ENCODE measurements at places on chromosomes 6 and 20.

GRCh38 chr20:51434580-51435247 lies 107.8 kb downstream of the NFATC2 start:
- no peak for DNase-seq

DNA sequence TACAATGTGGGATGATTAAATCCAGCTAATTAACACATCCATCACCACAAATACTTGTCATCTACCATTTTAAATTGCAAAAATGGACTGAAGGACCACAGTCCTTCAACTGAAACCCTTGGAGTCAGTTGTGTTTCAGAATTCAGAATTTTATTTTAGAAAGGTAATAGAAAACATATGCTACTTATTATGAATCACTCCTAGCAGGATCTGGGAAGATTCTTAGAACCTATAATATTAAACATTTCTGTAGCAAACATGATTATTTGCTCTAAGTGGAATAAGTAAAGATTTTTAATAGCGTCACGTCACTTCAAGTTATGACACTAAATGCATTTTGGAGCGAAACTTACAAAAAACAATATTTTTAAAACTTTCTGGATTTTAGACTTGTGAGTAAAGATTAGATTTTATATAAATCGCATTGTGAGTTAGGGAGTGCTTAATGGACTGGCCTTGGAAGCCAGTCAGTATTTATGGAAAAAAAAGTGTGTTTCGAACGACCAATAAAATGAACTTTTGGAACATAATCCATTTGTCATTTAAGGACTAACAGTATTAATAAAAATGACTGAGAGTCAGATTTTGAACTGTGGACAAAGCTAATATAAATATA lies 71.8 kb upstream of the PHACTR2 start:
- no peak for DNase-seq

DNA sequence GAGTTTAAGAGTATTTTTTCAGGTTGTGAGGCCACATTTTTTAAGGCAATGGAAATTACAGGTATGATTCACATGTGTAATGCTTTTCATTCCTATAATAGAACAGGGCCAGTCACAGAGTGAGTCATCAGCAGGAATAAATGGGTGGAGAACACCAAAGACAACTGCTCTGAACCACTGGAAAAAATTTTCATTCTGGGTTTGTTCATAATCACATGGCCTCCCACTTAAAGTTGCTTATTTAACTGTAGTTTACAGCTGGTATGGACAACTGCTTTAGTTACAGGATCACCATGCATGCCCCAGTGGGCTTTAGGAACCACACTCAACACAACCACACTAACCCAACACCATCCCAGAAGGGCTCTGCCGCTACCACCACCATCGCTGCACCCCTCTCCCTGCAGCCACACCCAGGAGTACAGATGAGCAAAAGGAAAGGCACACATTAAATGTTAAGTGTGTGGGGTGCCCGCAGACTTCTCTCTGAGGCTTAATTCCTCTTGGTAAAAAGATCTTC lies 107.0 kb upstream of the DST start:
- DNase-seq: no peak

DNA sequence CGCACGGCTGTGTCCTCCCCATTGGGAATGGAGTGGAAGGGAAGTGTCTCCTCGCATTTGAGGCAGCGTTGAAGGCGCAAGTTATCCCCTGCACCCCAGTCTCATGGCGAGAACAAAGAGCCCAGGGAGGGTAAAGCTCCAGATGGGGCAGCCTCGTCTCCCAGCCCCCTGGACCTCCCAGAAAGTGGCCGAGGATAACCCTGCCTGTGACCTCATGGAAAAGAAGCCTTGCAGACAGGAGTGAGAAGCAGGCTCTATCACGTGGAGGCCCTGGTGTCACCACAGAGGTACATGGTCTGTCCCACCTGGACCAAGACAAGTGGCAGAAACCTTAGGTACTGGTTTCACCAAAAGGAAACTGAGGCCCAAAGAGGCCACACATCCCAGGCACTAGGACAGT lies 134.8 kb upstream of the RPS6KA2 start:
- DNase-seq: no peak

DNA sequence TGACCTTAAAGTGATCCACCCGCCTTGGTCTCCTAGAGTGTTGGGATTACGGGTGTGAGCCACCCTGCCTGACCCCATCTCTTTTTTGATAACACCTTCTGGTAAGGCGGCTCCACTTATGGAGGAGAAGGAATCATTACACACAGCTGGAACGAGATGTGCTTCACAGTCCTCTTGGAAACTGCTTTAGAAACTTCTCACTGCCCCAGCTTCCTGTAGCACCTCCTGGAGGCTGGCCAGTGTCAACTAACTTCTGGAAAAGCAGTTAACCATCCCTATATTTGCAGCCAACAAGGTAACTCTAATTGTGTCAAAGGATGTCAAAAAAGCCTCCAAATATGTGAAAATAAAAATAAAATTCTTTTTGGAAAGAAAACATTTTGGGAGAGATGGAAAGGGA lies 48.8 kb upstream of the BCLAF1 start:
- DNase-seq: no peak

- no peak for DNase-seq
Measured at GRCh38 chr6:74734901-74735300, 471.0 kb downstream of the COL12A1 start.

- no peak for DNase-seq
Measured at GRCh38 chr6:123803504-123804013, at the start of gene NKAIN2. Gene NKAIN2 (plus strand): TSS chr6:123803865.

DNA sequence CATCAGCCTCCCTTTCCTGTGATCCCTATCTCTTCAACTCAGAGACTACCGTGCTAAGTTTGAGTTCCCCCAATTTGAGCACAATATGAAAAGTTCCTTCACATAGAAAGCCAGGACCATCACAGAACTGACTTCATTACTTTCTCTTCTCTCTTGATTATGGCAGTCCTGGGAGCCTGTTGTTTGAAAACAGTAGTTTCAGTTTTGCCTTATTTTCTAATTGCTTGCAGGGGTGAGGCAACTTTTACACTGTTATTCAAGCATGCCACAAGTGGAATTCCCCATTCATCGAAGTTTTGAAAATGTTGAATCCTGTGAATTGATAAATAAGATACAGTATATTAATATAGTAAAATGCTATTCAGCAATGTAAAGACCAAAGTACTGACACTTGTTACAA lies 569.7 kb upstream of the MARCKS start:
- DNase-seq: no peak

GRCh38 chr6:89924231-89924630 lies 30.0 kb downstream of the GJA10 start:
- no peak for DNase-seq

DNA sequence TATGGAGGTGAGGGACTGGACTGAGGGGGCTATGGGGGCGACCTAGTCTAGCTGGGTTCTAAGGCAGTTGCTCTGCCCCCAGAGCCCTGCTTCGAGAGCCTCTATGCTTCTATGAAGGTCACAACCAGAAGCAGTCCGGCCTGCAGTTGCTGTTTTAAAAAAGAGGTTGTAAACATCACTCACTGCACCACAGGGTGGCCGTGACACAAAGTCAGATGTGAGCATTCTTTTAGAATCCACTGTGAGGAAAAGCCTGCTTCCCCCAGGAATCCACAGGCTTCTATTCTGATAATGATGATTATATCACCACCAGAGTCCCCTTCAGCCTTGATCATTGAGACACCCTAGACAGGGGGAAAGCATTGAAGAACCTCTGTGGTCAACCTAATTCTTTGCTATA lies 229.7 kb upstream of the AGPAT4 start:
- DNase-seq: no peak

DNA sequence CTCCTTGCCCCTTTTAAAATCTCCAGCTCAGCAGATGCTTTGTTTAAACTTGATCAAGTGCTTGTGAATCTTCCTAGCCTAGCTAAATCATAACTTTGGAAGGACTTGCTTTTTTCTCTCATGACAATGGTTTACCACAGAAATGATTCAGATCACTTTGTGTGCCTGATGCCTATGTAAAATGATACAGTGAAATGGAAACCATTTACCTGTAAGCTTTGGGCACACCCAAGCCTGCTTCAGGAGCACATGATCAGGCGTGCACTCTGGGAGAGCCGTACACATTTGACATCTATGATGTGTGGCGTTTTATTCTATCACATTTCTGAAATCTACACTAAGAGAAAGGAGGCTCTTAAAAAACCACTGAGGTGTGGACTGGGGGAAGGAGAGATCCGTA lies 41.1 kb downstream of the PTPN1 start:
- DNase-seq: no peak

- no peak for DNase-seq
Measured at GRCh38 chr6:80465513-80465912, 359.0 kb downstream of the BCKDHB start.

- DNase-seq: peak; percentile 93
Measured at GRCh38 chr20:19757487-19758132, 448 bp upstream of the RIN2 start.

GRCh38 chr6:45806172-45806571 lies 209.5 kb downstream of the CLIC5 start:
- DNase-seq: no peak

Measured in right lung (tissue), 10 donors.